Activated CD4-positive, alpha-beta T cell treated with anti-CD3 and anti-CD28 coated beads, Interleukin-2, amount 10 ng/mL, durations not matched to agents 7 days and 5 days (primary cell): ENCODE measurements at places on chromosomes 3 and 15. TPM values are rescaled to one million over a fixed set of nuclear protein-coding genes. Genes with fewer than 3 reads are reported as not detected.
A peak's percentile ranks its signal among the peaks of the same experiment; 100 is the strongest.

The GRAMD1C gene
- 0.29 TPM for total RNA-seq

The CAMKV gene
- not detected for total RNA-seq

The ACTR8 gene
- 35.2 TPM for total RNA-seq

The GABRR3 gene
- total RNA-seq = not detected

The CASR gene
- not detected for total RNA-seq

The SPATA12 gene
- total RNA-seq = not detected

The FEZF2 gene
- total RNA-seq = not detected

The EXD1 gene
- not detected for total RNA-seq

The TNNC1 gene
- total RNA-seq = 2.1 TPM

The ABI3BP gene
- not detected for total RNA-seq

The GOLGA6L9 gene
- 1.8 TPM for total RNA-seq

- no peak for DNase-seq
Measured at GRCh38 chr3:107950417-107950816, 140.4 kb downstream of the CD47 start.

GRCh38 chr15:56028430-56028829 is 35.0 kb upstream of the NEDD4 start:
- no peak for DNase-seq

- DNase-seq = no peak
Measured at GRCh38 chr3:13556917-13557316, 8.0 kb downstream of the FBLN2 start.

- DNase-seq = no peak
Measured at GRCh38 chr15:43143203-43143941, 10.0 kb downstream of the TMEM62 start.

GRCh38 chr3:167318996-167319615 is 61.0 kb downstream of the ZBBX start:
- DNase-seq = no peak

- DNase-seq = no peak
Measured at GRCh38 chr3:39467394-39468107, at the start of gene MOBP. Gene MOBP, plus strand, starts transcription at chr3:39467680. Its CDS starts 34,390 bp downstream, at chr3:39502070.

- no peak for DNase-seq
Measured at GRCh38 chr3:106566277-106566676, 697.5 kb upstream of the CBLB start.

- DNase-seq = no peak
Measured at GRCh38 chr15:62969442-62970089, 73.0 kb upstream of the TPM1 start.

DNA sequence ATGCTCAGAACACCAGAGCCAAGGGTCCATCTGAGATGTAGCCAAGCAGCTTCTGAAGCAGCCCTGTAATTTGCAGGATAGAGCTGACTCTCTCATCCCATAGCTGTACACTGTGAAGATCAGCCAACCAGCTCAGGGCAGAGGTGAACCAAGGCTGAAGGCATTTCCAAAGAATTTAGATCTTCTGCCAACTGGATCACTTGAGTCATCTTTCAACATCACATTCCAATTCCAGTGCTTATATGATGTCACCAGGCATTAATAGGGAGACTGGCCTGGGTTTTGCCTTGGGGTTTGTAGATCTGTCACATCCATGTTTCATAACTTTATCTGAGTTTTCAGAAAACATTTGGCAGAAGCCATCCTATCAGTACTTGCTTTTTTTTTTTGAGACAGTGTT is 98.2 kb downstream of the NR2F2 start:
- DNase-seq = no peak

DNA sequence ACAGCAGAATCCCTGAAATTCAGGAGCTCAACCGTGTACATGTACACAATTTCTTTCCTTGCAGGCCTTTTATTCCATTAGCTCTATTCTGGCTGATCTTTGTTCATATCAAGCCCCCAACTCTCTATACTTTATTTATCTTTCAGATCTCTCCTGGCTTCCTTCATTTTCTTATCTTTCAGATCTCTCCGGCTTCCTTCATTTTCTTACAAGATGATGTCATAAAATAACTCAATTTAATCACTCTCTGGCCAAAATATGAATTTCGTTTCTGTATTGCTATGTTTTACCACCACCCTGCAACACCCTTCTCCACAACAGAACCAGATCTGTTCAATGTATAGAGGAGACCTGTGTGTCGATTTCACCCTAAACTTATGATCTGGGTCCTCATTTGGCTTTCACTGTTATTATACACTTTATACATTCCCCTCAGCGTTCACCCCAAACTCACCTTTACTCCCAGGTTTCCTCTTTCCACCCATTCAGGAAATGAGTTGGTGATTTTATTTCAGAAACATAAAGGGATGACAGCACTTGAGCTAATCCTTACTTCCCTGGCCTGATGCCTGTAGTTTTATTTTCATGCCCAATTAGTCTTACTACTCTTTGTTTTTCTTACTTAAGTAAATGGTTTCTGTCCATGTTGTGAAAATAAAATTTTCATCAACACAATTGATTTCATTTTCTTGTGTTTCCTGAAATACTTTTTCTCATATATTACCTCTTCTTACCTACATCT is 195.5 kb downstream of the BCHE start:
- DNase-seq = no peak

- no peak for DNase-seq
Measured at GRCh38 chr15:36926427-36926825, 173.9 kb downstream of the MEIS2 start.

DNA sequence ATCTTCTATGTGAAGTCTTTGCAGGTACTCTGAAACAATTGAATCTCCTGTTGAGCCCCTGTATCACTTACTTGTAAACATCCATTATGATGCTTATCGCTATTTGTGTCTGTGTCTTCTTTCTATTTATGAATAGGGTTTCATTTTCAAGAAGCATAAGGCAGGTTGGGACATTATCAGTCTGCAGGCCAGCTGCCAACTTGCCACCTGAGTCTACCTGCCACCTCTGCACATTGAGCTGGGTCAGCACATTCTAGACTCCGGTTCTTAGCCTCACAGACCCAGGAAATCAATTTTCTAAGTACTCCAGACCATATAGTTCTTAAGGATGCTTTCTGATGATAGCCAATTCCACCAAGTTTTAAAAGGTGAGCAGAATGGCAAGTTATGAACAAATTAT is 105.7 kb upstream of the MCTP2 start:
- DNase-seq = no peak

DNA sequence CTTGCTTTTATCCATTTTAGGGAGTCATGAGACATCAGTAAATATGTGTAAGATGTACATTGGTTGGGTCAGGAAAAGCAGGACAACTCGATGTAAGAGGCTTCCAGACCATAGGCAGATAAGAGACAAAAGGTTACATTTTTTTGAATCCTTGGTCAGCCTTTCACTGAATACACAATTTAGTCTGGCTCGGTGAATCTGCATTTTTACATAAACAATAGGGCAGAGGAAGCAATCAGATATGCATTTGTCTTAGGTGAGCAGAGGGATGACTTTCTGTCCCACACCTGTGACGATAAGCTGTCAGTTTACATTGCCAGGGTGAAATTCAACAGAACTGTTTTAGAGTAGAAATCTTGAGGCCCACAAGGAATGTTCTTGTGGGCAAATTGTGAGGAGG is 20.6 kb downstream of the NPAP1 start:
- DNase-seq = no peak

GRCh38 chr15:63979262-63979793 is 67.0 kb downstream of the DAPK2 start:
- no peak for DNase-seq

DNA sequence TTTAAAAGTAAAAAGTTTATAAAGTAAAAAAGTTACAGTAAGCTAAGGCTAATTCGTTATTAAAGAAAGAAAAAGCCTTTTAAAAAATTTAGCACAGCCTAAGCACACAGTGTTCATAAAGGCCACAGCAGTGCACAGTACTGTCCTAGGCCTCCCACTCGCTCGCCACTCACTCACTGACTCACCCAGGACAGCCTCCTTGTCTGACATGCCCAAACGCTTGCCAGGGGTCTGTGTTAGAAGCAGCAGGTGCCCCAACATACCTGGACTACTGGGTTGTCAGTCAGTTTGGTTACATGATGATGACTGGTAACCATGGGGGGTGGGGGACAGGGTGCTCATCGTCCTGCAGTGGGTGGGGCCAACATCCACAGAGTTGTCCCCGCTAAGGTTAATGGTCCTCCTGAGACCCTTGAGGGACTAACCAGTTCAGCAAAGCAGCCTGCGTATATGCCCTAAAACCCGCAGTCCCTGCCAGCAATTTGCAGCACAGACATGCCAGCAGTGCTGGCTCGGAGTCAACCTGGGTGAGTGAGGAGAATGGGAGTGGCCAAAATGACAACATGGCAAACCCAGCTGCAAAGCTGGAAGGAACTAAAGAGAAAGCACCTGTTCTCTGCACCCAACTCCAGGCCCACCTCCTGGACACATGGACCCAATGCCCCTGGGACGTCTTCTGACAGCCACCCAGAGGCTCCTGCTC is 49.2 kb downstream of the CYFIP1 start:
- no peak for DNase-seq

- peak; percentile 67 for DNase-seq
Measured at GRCh38 chr3:44323341-44323955, 15.1 kb upstream of the TCAIM start.

- DNase-seq = no peak
Measured at GRCh38 chr3:94241986-94242385, 179.1 kb downstream of the NSUN3 start.

DNA sequence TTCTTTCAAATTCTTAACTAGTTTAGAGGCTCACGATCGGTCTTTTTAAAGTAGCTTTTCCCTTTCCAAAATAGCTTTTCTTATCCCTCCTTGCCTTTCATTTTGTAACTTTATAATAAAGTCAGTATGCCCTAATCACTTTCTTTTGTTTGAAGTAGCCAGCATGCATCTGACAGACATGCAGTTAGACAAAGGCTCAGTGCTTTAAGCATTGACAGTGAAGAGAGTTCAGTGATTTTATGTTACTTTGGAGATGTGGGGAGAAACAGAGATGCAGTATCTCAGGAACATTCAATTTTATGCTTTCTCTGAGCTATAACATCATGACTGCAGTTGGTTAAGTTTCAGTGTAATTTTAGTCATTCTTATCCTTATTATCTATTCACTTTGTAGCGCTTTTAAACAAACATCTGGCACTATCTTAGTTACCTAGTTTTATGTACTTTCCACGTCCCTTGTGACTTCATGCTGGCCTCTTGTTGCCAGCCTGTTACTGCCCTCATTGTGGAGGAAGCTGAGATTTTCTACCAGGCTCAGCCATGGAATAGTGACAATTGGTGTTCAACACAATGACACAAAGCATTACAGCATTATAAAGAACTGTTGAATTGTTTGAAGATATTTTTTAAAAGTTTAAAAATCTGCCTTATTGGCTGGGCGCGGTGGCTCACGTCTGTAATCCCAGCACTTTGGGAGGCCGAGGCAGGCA is 90.3 kb downstream of the AKAP13 start:
- no peak for DNase-seq

DNA sequence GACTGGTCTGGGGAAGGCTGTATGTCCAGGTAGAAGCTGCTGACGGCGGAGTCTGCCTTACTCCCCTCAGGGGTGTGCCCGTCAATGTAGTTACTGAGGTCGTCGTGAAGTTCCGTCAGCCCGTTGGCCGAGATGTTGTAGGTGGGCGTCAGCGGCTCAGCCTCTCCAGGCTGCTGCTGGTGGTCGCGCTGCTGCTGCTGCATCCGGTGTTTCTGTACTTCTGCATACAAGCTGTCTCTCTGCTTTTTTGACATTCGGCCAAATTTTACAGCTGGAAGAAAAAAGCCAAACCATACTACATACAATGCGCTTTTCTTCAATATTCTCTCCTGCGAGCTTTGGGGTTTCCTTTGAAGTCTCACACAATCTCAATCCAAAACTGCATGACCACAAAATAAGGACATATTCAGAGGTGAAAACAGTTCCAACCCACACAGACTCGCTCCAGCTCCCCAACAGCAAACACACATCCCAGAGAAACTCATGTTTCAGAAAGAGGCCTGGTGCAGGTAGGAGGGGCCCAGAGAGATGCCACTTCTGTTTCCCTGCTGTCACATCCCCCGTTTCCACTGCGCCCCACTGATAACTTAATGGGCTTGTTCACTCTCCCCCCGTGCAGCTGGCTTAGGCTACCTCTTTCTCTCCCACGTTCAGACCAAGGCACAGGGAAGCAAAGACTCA is 32.5 kb upstream of the ICE2 start:
- no peak for DNase-seq

DNA sequence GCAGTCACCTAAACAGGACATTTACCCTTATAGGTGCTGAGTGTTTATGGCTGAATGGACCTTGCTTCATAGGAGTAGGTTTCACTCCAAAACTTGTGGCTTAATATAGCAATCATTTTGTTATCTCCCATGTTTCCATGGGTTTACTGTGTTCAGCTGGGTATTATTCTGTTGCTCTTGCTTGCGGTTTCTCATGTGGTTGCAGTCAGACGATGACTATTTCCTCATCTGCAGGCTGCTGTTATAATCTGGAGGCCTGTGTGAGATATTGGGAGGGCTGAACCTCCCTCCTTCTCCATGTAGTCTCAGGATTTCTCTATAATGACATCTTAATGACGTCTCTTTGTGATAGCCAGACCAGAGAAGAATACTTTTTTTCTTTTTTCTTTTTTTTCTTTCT is 98.1 kb downstream of the ZPLD1 start:
- DNase-seq = peak; percentile 7

GRCh38 chr3:112817271-112817670 is 29.4 kb downstream of the CD200R1L start:
- DNase-seq = no peak

- DNase-seq = no peak
Measured at GRCh38 chr3:172293093-172293492, 155.2 kb downstream of the GHSR start.

GRCh38 chr3:174812172-174812862 is 46.8 kb upstream of the NAALADL2 start:
- no peak for DNase-seq

- no peak for DNase-seq
Measured at GRCh38 chr15:86609275-86609674, 529.6 kb downstream of the AGBL1 start.
